Stimulated activated CD8-positive, alpha-beta memory T cell treated with anti-CD3 and anti-CD28 coated beads, Interleukin-15, amount 100 ng/mL, for 4 hours (primary cell): ENCODE measurements at places on chromosomes 5 and 9.

DNA sequence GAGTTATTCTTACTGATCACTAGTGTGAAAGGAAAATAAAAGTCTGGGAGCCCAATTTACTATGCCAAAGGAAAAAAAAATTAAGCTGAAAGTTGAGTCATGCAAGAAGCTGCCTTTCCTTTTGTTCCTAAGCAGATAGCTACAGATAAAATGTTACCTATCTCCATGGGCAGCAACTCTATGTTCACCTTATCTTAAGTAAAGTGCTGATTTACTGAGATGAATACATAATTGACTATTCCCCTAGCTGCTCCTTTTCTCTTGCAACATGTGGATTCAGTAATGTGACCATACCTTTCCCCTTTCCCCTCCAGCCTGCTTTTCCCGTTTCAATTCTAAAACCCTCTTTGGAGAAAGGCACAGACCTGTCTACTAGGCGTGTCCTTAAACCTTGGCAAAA, 62.7 kb upstream of the NR5A1 start:
- DNase-seq: no peak

DNA sequence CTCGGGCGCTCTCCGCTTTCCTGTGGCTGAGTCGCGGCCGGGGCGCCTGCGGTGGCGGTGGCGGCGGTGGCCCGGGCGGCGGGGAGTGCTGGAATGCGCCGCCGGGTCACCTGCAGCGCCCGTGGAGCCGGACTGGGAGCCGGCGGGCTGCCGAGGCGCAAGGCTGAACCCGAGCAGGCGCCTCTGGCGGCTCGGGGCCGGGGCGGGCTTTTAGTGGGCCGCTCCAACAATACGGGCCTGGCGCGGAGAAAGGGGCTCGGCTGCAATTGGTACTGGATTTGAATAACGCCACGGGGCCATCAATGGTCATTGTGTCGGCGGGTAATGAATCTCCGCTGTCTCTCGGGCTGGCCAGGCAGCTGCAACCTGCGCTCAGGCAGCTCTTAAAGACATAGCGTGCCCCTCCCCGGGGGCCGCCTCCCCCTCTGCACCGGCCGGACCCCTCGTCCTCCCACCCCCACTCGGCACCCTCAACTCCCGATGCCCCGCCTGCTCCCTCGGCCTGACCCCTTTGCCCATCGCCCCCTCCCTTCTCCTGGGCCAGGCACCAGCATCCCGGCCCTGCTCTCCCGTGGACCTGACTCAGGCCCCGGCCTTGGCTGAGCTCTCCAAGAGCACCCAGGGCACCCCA, 22.1 kb downstream of the URM1 start:
- DNase-seq: no peak

DNA sequence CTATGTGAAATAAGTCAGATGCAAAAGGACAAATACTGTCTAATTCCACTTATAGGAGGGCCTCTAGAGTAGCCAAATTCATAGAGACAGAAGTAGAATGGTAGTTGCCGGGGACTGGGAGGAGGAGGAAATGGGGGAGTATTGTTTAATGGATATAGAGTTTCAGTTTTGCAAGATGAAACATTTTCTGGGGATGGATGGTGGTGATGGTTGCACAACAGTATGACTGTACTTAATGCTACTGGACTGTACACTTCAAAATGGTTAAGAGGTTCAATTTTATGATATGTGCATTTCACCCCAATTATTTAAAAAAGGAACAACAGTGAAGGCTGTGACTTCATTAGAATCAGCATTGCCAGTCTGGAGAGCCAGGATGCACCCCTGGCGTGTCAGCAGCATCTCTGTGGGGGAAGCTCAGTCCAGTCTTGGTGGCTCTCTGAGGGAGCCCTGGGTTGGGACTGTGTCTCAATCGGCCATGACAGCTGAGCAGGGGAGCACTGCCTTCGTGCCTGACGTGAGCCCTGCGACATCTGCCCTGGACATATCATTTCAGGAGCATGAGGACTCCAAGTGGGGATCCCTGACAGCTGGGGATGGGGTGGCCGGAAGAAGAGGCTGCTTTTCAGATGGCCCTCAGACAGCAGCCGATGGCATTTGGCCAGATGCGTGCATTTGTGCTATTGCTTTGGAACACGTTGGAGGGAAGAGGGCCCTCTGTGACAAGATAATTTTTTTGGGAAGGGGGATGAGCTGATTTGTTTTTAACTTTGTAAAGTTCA, 130.8 kb upstream of the STC2 start:
- DNase-seq: no peak

DNA sequence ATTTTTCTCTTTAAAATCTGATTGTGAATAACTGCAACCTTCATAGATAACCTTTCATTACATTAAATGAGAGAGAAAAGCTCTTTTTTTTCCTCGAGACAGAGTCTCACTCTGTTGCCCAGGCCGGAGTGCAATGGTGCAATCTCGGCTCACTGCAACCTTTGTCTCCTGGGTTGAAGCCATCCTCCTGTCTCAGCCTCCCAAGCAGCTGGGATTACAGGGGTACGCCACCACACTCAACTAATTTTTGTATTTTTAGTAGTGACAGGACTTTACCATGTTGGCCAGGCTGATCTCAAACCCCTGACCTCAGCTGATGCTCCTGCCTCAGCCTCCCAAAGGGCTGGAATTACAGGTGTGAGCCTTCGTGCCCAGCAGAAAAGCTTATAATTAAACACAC, 69.9 kb upstream of the ERBIN start:
- DNase-seq: no peak

GRCh38 chr5:149325166-149325735, 20.0 kb upstream of the GRPEL2 start:
- no peak for DNase-seq

DNA sequence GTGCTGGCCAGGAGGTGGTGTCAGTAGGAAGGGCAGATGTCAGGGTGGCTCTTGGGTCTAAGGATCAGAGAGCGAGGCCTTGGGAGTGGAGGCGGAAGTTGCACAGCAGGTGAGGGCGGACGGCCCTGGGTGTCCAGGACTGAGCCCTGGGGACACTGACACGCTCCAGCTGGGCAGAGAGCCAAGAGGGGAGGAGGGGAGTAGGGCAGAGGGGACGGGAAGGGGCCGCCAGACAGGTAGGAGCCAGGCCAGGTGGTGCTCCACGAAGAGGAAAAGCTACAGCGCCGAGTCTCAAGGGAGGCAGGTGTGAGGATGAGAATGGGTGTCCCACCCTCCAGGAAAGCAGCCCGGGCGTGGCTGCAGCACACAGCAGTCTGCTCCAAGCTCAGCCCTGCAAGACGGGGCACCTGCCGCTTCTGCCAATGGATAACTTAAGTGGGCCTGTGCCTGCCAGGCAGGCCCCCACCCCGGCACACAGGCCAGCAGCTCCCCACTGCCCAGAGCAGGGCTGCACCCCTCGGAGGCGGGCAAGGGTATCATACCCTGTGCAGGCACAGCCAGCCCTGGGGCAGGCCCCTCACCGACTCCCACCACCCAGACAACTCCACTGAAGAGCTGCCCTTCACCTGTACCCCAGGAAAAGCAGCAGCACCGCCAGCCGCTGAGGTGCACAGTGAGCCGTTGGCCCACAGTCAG, 4.9 kb downstream of the TPRN start:
- DNase-seq: no peak

DNA sequence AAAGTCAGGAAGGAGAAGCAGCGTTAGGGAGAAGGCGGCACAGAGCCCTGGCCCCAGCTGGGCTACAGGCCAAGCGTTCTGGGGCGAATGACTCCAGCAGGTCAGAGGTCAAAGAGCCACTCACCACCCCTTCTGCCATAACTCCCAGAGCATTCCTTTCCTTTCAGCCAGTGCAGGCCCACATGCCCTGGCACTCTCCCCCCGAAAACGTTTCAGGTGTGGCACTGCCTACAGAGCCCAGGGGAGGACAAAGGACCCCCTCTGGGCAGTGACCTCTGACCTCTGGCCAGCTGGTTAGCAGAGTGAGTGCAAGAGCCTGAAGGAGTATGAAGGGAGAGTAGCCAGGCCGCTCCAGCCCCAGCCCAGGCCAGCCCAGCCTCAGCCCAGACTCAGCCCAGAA, 4.9 kb downstream of the ABCA2 start:
- DNase-seq: no peak

DNA sequence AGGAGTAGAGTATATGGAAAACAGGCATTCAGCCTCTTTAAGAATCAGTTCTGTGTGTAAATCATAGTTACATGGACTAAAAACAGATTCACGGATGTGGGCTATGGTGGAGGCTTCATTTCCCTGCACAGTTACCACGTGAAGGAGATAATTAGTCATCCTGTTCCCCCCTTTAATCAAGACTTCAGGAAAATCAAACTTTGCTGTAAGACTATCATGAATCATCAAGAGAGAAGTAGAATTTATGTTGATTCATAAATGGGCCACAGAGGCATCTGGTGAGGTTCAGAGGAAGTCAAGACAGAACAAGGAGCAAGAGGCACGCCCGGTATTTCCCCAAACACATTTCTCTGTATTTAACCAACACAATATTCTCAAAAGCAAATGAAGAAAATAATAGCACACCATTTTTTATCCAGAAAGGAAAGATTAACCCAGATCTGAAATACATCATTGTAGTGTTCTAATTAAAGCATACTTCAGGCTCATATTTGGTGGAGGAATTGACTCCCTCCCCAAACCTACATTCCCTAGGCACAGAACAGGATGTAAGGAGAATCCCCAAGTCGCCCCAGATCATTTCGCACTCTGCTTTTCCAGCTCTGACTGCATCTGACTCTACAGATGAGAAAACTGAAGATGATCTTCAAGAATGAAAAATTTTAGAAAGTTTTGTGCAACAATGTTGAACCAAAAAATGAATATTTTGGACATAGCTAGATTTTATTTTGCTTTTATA, 175.8 kb upstream of the GAS1 start:
- DNase-seq: no peak

DNA sequence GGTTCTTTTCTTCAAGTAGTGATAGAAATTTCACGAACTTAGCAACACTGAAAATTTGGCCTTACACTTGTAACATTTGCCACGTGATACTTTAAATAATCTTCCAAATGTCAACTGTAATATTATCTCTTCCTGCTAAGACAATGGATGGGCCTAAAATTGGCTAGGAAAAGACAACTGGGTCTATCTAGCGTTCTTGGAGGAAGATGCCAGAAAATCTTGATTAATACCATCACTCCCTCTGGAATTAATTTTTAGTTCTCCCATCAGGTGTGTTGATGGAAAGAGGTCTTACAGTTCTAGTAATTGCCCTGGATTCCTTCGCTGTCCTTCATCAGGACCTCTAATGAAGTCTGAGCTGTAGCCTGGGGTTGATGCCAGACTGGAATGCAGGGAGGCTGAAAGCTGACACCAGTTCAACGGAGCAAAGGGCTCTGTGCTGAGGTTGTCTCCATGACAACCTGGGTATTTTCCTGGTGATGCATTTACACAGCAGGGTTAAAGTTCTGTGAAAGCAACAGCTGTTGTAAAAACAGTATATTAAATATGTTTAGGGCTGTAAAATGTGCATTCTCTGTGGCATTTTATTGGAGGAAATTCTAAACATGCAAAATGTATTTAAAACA, 92.3 kb downstream of the GAS1 start:
- no peak for DNase-seq

- DNase-seq: no peak
Observed at GRCh38 chr9:13598738-13599137, 319.2 kb upstream of the MPDZ start.

- no peak for DNase-seq
Observed at GRCh38 chr9:115694014-115694413, 459.6 kb upstream of the PAPPA start.

GRCh38 chr5:74310997-74311930, 329.3 kb downstream of the ENC1 start:
- DNase-seq: no peak

DNA sequence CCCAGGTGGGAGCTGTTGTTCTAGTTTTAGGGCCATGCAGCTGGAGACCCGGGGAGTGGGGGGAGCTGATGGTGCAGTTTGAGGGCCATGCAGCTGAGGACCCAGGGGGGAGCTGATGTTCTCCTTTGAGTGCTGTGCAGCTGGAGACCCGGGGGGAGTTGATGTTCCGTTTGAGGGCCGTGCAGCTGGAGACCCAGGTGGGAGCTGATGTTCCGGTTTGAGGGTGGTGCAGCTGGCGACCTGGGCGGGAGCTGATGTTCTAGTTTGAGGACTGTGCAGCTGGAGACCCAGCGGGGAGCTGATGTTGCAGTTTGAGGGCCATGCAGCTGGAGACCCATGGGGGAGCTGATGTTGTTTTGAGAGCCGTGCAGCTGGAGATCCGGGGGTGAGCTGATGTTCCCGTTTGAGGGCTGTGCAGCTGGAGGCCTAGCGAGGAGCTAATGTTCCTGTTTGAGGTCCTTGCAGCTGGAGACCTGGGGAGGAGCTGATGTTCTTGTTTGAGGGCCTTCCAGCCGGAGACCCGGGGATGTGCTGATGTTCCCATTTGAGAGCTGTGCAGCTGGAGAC, 14.6 kb downstream of the PDCD6 start:
- no peak for DNase-seq

GRCh38 chr5:29942089-29942488, 1251.4 kb upstream of the CDH6 start:
- no peak for DNase-seq
